NCI-H446 (cell line): ENCODE measurements at places on chromosomes 13 and 19.
A peak's percentile ranks its signal among the peaks of the same experiment; 100 is the strongest.

DNA sequence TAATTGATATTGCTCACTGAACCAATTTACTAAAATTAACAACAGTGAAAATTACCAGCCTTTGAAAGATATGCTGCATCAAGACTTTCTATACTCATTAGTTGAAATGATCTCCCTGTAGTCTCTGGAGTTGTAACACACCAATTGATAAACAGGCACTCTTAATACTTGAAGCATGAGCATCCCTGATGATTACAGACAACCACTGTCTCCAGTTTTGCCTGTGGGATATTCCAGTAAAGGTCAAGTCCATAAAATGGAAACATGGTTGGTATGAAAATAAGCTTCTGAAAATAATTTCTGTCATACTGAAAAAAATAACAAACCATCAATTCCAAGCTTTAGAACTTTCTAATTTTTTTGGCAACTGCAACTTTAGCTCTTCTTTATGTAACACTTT, 405.8 kb downstream of the SPRY2 start:
- DNase-seq: no peak

- no peak for DNase-seq
Observed at GRCh38 chr19:58562122-58563033, 4.0 kb upstream of the UBE2M start.

GRCh38 chr13:48545608-48546007, 12.7 kb upstream of the RCBTB2 start:
- DNase-seq: no peak

DNA sequence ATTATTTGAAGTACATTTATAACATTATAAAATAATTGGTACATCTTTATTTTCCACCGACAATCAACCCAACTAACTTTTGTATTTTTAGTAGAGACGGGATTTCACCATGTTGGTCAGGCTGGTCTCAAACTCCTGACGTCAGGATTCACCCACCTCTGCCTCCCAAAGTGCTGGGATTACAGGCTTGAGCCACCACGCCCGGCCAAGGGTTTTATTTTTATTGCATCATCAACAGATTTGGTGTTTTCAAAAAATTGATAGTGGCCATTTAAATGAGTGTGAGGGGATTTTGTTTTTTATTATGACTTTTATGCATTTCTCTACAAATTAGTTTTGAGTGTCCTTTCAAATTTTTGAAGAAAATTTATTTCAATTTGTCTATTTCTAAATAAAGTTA, 10.6 kb downstream of the ZNF726 start:
- DNase-seq: no peak

DNA sequence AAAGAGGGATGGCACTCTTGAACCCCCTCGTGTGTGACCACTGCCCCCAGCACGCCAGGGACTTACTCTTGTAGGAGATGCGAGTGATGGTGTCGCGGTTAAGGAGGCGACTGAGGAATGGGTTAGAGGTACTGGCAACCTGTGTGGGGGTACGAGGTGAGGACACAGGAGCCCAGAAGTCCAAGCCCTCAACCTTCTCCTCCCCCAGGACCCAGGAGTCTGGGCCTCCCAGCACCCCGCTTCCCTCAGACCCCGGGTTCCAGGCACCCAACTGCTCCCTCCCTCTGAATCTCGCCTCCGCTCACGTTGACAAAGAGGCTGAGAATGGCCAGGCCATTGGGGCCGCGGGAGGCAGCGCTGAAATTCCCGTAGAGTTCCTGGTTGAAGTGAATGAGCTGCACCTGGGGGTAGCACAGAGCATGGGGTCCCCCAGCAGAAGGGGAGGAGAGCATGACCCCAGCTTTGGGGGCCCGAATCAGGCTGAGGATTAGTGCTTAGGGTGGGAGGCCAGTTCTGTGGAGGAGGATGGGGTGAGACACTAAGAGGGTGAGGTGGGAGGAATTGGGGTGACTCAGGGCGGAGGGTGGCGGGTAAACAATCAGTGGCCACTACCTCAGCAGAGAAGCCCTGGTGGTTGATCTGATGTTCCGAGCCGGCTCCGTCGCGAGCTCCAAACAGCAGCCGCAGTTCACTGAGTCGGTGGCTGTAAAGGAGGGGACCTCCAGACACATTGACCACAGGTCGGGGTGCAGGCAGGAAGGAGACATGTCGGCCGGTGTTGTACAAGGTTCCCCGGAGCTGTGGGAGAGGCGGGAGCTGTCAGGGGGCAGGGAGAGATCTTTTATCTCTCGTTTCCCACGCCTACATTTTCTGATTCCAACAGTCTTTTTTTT, 2.5 kb upstream of the DBP start:
- DNase-seq: no peak

- no peak for DNase-seq
Observed at GRCh38 chr13:79427265-79427664, 21.2 kb upstream of the RBM26 start.

DNA sequence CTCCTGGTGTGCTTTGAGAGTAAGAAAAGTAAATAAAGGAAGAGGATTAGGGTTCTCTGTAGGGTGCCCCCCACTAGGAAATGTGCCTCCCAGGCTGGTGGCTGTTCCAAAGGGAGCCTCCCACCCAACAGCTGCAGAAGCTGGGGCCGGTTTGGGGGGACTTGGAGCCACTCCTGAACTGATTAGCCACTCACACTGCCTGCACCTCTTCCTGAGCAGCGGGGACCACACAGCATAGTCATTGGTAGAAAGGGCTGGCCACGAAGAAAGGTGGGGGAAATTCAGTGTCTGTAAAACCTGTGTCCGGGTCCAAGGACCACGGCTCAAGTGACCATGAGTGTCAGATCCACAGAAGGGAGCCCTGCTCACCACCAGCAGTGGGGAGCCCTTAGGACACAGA, 55.6 kb downstream of the SPACA7 start:
- no peak for DNase-seq

DNA sequence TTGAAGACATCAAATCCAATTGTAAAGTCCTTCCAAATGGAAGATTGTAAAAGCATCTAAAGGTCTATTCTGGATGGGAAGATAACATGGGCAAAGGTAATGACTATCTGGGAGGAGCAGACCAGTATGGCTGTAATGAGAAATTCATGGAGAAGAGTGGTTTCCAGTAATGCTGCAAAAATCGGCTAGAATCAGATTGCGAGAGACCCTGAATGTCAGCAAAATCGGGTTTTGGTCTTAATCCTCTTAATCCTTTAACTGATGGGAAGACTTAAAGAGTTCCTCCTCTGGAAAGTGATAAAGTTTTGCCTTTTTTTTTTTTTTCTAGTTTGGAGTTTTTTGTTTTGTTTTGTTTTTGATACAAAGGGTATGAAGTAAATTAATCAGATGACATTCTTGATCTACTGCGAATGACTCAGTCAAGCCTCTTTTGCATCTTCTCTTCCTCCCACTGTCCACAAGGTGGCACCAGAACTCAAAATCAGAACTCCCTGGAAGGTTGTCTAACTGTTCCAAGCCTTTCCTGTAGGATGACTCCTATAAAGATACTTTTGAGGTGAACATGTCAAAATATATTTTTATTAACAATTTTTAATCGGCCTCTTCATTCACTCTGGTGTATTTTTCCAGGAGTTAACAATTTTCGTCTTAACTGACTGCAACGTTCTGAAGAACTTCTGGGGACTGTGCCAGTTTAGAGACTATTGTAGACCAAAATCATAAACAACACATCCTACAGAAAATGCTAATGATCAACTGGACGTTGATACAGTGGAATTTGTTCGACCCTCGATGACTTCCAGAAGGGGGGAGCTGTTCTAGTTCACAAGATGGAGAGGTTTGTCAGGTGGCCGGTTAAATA, 213.3 kb upstream of the MIR17HG start:
- peak; percentile 43 for DNase-seq

- no peak for DNase-seq
Observed at GRCh38 chr13:62119739-62120700, 704.4 kb upstream of the PCDH20 start.
